ENCODE measurements at places on chromosomes 6 and 20. TPM values are rescaled to one million over a fixed set of nuclear protein-coding genes. Genes with fewer than 3 reads are reported as not detected.

Gene PBOV1
- total RNA-seq = not detected

Gene THBD
- total RNA-seq = 1.2 TPM

Gene BACH2
- 2.9 TPM for total RNA-seq

Gene ATAT1
- total RNA-seq = 6.8 TPM

Gene EYS
- 3.1 TPM for total RNA-seq

Gene ZNF334
- 4.4 TPM for total RNA-seq

Gene RAB32
- 17.5 TPM for total RNA-seq

Gene PTCHD4
- total RNA-seq = 0.69 TPM

Gene COL21A1
- total RNA-seq = 0.12 TPM

Gene TCEA2
- total RNA-seq = 47.3 TPM

Gene MOCS3
- 6.0 TPM for total RNA-seq

Gene LHFPL5
- total RNA-seq = not detected
